ENCODE measurements at places on chromosomes 4 and X. TPM values are rescaled to one million over a fixed set of nuclear protein-coding genes. Genes with fewer than 3 reads are reported as not detected.

Gene GABRE
- total RNA-seq: not detected

Gene MND1
- total RNA-seq: 20.2 TPM

DNA sequence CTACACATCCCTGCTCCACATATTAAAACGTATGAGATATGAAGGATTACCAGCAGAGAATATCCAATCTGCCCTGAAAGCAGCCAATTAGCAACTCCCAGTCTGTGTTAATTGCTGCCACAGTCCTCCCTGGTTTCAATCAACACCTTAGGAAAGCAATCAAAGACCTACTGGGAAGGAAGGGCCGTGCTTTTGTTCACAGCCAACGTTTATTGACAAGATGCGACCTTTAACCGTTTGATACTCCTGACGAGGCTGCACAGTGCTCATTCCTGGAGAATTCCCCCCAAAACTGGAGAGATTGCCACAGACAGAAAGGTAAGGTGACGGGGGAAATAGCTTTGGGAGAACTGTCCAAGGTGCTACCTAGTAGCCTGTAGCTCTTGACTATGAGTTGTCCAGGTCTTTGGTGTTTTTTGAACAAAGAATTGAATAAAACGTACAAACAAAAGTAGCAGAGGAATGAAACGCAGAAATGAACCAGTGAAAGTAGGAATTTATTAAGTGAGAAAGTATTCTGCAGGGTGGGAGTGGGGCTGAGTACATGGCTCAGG, 596.5 kb downstream of the NLGN4X start:
- DNase-seq: no peak

Gene CCKAR
- not detected for total RNA-seq

Gene NDNF
- total RNA-seq: 0.13 TPM

DNA sequence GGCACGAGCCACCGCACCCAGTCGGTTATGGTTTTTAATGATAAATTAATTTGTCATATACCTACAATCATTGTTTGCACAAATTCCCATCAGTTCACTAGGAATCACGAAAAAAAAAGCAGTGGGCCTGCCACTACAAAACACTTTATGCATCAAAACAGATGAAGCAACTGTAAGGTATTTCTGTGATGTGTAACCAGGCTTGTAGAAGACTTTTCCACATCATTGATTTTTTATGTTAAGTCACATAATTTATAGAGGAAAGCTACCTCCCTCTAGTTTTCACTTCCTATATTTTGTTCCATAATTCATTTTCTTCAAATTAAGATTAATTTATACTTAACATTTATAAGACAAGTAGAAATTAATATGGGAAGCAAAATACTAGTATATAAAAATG, 6.7 kb upstream of the FAM200B start:
- no peak for DNase-seq

Gene AFF2
- 0.33 TPM for total RNA-seq

DNA sequence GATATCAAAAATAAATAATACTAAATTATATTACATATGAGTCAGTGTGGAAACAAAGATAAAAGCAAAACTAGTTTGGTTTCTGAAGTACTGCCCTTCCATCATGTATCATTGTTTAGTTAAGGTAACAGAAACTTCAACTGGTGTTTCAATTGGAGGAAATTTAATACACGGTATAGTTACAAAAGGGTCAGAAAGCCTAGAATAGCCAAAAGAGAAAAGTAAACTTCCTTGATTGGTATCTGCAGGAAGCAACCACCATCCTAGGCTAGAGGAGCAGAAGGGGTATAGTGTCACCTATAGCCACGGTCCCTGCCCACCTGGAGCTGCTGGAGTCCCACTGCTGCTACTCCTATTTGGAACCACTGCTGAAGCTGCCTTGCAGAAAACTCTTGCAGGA, 185.6 kb downstream of the SLC7A11 start:
- no peak for DNase-seq

GRCh38 chr4:121091941-121092340, 19.6 kb upstream of the NDNF start:
- DNase-seq: no peak

Gene GCNA
- total RNA-seq: 3.9 TPM

- DNase-seq: no peak
These were observed 110.8 kb upstream of the PAQR3 start for GRCh38 chr4:79049840-79050540.

Gene VCX3B
- total RNA-seq: not detected

Gene WAS
- 81.9 TPM for total RNA-seq

Gene NXF2B
- not detected for total RNA-seq

GRCh38 chr4:94634271-94634670, 123.5 kb upstream of the BMPR1B start:
- no peak for DNase-seq

Gene TLR10
- total RNA-seq: not detected

DNA sequence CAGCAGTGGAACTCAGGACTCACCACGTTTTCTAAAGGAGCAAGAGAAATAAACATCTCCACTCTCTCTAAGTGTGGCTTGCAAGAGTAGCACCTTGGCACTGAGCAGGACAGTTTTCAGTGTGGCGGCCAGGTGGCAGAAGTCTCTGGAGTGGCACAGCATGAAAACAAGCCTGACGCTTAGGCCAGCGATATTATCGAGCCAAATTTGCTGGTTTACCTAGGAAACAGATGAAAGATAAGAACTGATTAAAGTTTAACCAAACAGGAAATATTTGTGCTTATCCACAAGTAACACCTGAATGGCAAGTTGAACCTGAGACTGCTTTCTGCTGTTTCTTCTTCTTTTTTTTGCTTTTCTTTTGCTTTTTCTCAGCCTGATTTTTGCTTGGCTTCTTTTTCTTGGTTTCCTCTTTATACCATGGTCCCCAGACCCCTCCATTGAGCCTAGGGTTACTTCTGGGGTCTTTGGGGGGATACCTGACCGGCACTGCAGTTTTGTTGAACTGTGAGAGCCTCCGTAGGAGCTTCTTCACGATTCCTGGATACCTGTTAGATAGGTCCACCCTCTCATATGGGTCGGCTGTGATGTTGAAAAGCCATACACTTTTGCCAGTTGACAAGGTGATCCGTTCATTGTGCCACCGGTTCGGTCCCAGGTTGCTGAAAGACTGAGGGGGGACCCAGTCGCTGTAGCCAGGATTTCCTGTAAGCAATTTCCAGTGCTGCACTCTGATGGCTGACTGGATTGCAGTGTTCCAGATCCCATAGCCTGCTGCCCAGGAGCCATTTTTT, 77.3 kb downstream of the ARSJ start:
- DNase-seq: peak; percentile 77

DNA sequence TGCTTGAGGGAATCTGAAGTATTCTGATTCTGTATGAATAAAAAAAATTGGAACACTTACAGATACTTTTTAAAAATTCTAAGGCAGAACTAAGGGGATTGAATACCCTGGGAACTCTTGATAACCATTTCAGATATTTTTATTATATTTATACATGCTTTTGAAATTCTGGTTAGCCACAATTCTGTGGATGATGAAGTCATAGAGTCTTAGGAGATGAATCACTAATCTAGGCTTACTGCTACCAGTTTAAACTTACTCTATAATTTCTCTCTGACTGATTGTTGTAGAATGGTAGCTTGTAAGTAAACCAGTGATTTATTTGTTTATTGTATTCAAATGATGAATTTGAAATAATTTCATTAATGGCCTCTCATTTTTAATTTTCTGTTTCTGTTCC, 11.4 kb upstream of the SLAIN2 start:
- DNase-seq: no peak

DNA sequence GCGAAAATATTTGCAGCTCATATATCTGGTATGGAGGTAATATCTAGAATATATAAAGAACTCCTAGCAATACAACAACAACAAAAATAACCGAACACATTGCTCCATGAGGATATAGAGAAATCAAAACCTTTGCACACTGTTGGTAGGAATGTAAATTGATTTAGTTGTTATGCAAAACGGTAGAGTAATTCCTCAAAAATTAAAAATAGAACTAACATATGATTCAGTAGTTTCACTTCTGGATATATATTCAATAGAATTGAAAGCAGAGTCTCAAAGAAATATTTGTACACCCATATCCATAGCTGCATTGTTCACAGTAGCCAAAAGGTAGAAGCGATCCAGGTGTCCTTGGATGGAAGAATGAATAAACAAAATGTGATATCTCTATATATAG, 203.0 kb upstream of the CNKSR2 start:
- DNase-seq: no peak

DNA sequence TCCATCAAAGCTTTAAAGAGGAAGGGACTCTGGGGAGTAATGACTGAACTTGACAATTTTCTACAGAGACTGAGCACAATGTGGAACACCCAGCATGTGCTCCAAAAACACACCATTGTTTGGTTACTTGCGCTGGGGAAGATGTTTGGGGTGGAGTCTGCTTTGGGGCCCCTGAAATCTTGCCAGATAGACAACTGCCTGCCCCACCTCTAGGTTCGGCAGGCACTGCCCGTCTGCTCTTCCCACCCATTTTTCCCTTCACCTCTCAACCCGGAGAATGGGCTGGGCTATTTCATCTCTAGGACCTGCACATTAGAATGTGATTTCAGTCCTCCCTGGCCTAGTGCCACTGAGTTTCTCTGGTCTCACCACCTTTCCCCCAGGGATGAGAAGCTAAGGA, 41.9 kb downstream of the TSC22D3 start:
- DNase-seq: no peak

DNA sequence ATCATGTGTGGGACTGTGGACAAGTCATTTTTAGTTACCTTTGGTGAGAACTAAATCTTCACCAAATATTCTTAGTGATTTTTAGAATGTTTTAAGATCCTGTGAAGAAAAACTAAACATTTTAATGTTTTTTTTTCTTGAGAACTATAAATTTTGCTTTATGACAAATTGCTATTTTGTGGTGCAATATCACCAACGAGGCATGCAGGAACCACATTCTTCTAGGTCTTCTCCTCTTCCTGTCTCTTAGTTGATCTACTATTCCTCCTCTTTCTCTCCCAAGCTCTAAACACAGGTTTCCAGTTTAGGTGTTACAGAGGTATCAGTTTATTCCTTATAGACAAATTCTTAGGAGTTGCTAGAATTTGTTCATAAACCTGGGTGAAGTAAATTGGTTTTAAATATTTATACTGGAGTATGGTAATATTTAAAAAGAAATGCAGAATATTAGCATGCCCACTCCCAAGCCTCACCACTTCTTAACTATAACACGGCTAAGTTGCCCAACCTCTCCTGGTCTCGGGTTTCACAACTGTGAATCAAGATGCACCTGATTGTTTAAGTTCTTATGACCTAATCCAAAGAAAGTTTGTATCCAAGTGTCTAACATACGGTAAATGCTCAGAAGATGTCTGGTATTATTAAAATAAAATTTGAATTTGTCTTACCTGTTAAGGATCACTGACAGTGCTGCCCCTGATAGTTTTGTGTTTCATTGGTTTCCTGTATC, 56.5 kb upstream of the CLNK start:
- no peak for DNase-seq

DNA sequence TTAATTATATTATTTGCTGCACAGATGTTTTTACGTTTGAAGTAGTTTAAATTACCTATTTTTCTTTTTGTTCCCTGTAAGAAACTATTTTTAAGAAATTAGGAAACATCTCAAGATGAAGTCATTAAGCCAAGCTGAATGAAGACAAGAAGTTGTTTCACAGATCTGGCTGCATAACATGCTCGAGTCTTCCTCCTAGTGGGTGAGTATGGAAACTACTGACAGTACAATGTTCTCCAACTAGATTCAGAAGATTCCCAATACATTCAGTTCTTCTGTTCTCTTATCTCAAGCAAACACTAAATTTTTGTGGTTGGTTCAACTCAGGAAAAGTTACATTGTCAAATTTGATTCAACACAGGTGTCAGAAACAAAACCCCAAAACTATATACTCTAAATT, 256.8 kb upstream of the VCX start:
- DNase-seq: no peak

- DNase-seq: peak; percentile 80
These were observed 154.4 kb upstream of the KLF3 start for GRCh38 chr4:38509551-38509950.

DNA sequence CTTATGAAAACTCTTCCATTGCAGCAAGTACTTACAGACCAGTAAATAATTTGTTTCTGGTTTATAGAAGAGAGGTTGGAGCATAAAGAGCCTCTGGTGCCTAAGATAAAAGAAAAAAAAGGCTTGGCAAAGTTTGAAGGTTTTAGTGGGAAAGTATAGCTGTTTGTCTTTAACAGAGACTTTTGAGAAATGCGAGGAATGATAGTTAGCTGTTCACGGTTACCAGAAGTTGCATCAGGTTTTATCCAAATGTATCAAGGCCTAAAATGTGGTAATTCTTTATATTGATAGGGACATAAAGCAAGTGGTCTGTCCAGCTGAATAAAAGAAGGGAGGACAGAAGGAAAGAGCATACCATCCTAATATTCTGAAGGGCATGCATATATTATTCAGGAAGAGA, 29.3 kb downstream of the RAP1GDS1 start:
- no peak for DNase-seq

DNA sequence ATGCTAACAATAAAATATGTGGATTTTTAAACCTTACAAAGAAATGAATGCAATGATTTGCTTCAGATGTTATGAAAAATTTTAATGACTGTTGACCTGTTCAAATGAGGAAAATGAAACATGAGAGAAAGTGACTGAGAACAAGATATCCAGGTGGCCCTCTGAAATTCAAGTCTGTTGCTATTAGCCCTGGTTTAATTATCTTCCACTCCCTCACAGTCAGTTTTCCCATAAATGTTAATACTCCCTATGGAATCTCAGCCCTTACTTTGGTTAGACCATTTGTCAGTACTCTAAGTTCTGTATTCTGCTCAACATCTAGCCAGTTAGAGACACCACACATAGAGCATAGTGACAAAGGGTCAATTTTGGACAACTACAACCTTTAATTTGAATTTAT, 327.8 kb downstream of the PDGFC start:
- DNase-seq: no peak

Gene SULT1E1
- total RNA-seq: not detected

Gene STK32B
- total RNA-seq: not detected

DNA sequence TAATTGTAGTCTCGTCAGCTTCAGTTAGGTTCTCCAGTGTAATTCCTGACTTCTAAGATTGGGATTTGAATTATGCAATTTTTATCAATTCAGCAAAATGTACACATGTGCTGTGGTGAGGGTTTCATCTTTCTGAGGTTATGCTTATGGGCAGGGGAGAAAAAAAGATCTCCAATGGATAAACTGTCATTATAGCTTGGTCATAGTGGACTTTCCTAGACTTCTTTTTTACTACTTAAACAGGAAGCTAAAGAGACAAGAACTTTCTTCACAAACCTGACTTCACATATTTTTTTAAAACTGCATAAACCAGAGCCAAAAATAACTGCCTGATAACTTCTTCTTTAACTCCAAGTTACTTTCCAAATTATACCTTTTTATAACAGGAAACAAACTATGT, 21.7 kb upstream of the SPP1 start:
- DNase-seq: no peak

Gene OTUD4
- 68.1 TPM for total RNA-seq
